ENCODE measurements at places on chromosomes 5 and 9. TPM values are rescaled to one million over a fixed set of nuclear protein-coding genes. Genes with fewer than 3 reads are reported as not detected.

ZFP37 gene
- 1.9 TPM for total RNA-seq

COL15A1 gene
- 0.58 TPM for total RNA-seq

PCAT7 gene
- total RNA-seq: under 0.01 TPM

IFNK gene
- not detected for total RNA-seq

EQTN gene
- not detected for total RNA-seq

LECT2 gene
- total RNA-seq: not detected

PNPLA7 gene
- under 0.01 TPM for total RNA-seq

CCDC183 gene
- total RNA-seq: under 0.01 TPM

TBCA gene
- total RNA-seq: 165 TPM

TAF11L4 gene
- total RNA-seq: not detected

C9orf40 gene
- total RNA-seq: 6.9 TPM

All from myometrial cell (primary cell).